ENCODE measurements at places on chromosomes 16 and 17.

GRCh38 chr16:3171181-3171854 lies 16.7 kb upstream of the OR1F1 start:
- DNase-seq = no peak

DNA sequence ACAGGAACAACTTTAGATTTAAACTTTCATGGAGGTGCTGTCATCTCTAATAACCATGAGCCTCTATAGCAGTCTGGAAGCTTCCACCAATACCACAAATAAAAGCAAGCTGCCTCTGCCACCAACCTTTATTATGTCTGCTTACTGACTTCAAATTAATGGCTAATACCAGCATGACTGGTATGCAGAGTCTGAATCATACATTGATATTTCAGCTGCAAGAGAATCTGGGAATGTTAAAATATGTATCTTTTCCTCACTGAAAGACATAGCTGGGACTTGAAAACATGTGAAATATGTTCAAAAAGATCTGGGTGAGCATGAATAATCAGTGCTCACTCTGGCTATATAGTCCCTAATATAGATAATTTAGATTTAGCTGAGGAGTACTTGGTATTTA lies 488.6 kb downstream of the CDH8 start:
- no peak for DNase-seq

DNA sequence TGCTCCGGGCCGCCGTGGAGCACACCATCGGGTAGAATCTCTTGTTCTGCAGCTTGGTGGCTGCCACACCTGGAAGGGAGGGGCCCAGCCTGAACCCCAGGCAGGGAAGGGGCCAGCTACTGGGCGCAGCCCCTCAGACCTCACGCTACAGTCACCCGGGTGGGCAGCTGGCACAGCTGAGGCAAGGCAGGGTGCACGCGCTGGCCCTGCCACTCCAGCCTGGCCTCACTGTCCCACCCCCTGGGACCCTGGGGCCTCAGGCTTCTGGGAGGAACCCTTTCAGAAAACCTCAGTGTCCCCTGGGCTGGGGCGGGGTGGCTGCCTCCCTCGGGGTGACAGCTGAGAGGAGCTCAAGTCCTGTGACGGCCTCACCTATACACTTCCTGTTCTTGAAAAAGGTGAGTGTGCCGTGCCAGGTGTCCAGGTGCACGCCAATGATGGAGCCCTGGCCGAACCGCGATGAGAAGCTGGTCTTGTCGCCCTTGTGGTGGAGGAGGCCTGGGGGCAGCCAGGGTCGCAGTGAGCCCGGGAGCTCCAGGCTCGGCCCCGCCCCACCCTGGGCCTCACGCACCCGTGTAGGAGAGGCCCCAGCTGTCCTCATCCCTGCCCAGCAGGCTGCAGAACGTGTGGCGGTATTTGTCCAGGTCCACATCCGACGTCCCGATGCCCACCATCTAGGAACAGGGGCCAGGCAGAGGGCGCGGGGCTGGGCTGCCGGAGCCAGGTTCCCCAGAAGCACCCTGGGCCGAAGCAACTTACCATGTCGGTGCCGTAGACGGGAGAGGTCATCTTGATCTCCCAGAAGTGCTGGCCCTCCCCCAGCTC lies 4.7 kb upstream of the MRPS34 start:
- no peak for DNase-seq

DNA sequence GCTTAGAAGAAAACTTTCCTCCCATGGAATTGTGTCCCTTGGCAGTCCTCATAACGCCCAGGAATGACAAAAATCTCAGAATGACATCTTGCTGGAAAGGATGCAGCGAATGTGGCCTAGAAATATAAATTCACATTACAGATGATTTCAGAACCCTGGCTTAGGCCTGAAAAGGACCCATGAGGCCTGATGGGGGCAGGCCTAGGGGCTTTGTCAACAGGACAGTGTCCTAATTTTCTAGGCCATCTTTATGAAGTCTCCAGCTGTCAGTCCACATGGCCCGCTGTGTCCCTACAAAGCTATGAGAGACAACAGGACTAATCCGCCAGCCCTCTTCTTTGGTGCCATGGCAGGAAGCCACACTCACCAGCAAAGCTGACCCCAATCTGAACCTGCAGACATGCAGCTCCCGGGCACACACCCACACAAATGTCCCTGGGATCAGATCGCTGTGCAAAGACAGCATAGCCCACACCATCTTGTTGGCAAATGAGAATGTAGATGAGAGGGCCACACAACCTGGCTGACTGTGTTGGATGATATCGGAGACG lies 40.4 kb upstream of the DNAH17 start:
- no peak for DNase-seq

DNA sequence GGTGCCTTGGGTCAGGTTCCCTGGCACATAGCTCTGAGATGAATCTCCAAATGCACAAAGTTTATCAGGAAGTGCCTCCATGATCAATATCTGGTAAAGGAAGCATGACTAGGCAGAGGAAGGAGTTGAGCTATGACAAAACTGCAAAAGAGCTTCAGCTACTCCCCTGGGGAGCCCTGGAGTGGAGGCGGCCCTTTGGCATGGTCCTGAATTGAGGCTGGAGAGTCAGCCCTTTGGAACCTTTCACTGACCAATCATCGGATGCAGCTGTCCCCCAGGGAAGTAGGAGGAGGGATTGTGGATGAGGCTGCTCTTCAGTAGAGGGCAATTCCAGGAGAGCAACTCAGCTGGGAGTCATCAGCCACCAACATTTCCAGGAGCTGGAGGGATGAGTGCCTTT lies 46.1 kb upstream of the NLRP1 start:
- DNase-seq = no peak

DNA sequence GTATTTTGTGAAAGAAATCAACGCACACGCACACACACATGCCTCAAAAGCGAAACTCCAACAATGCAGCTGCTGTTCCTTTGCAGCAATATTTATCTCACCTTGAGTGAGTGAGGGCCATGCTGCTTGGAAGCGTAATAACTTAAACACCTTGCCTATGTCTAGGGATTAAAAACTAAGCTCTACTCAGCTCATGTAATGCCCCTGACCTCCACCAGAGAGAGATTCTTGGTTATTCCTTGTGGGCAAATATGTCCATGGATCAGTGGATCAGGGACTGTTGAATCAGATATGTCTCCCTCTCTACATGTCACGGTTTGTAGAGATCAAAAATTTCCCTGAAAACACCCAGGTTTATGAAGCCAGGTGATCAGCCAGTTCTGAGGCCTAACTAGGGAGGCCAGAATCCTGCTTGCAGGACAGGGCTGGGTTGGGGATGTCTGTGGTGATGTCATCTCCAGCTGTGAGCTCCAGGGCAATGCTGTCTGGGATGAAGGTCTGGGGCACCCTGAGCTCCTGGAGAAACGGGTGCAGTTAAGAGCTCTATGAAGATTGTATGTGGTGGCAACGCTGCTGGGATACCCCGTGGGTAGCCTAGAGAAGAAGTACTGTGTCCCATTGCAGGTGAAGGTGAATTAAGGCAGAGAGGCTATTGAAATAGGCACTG lies 149.4 kb downstream of the KCNJ12 start:
- DNase-seq = no peak

GRCh38 chr16:3580686-3581085 lies 3.5 kb upstream of the NLRC3 start:
- DNase-seq = no peak

DNA sequence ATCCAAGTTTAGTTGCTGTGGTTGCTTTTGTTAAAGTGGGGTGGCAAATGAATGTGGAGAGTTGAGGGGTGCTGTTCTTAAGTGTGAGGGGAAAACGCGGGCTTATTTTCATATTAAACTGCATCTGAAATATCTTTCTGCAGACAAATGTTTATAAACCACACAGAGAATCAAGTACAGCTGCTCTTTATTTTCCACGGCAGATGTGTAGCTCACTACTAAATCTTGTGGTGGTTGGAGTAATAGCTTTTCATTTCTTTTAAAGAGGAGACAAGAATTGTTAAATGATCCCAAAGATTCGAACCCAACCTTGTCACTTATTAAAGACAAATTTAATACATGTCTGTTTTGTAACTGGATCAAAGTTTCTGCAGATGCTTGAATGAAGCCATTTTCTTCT lies 2.1 kb downstream of the CLTC start:
- no peak for DNase-seq

- DNase-seq = no peak
Measured at GRCh38 chr17:78751447-78752161, 30.5 kb downstream of the CYTH1 start.

DNA sequence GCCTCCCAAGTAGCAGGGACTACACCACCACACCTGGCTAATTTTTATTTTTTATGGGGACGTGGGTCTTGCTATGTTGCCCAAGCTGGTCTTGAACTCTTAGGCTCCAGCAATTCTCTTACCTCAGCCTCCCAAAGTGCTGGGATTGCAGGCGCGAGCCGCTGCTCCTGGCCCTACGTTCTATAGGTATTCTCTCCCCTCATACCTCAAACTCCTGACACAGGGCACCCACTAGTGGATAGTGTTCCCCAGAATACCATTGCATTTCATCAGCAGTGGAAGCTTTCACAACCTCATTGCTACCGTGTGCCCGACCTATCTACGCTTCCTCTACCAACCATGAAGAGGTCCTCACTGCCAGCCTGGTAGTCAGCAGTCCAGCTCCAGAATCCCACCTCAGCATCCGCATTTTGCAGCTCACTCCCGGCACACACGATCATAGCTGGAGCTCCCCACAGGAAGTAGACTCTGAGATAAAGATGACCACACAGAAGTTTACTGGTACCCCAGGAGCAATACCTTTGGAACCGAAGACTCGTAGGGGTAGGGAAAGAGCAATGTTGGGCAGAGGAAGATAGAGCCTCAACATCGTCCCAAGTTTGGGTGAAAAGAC lies 9.3 kb downstream of the CTRB2 start:
- DNase-seq = no peak

- no peak for DNase-seq
Measured at GRCh38 chr17:14622615-14623101, 321.8 kb downstream of the HS3ST3B1 start.

GRCh38 chr17:51059781-51060180 lies 60.9 kb downstream of the SPAG9 start:
- DNase-seq = no peak

GRCh38 chr16:13935408-13935807 lies 15.5 kb downstream of the ERCC4 start:
- DNase-seq = no peak

DNA sequence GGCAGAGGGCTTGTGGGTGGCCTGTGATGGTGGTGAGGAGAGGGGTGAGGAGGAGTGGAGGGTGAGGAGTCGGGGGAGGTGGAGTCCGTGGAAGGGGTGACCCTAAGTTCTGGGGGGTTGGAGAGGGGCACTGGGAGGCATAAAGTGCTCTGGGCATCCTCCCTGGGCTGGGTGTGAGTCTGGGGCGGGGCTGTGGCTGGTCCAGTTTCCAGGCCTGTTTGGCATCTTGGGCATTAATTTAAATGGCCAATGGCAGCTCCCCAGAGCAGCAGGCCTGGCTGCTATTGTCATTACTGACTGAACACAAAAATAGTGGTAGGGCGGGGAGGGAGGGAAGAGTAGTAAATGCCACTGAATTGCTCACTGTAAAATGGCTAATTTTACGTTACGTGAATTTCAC lies 7.7 kb upstream of the ARHGAP23 start:
- no peak for DNase-seq

GRCh38 chr16:13194766-13195165 lies 293.4 kb downstream of the SHISA9 start:
- no peak for DNase-seq

GRCh38 chr17:77615703-77616253 lies 342.7 kb upstream of the TNRC6C start:
- DNase-seq = no peak

DNA sequence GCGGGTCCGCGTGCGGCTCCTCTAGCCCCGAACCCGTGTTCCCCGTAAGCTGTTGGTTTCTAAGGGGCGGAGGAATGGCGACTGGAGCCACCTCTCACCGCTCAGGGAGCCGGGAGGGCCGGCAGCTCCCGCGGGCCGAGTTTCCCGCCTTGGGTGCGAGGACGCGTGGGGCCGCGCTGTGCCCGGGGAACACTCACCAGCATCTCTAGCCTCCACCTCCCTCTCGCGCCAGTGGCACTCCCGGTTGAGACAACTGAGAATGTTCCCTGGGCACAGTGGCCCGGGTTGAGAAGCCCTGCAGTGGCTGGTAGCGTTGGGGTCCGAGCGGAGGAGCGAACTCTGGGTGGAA lies 560 bp downstream of the TELO2 start:
- no peak for DNase-seq

DNA sequence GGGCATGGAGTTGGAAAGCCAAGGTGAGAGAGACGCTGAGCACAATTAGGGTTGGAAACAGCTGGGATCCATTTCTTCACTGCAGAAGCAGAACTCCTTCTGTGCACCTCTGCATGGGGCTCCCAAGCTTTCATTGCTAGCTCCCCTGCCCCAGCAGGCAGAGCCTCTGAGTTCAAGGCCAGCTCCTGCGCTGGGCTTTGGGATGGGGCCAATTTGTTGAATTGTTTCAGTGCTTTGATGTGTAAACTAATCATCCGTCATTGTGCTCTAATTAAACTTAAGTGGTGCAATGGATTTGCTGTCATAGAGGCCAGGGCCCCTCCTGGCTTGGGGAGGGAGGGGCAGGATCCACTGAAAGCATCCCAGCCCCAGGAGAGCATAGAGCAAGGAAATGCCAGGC lies 13.5 kb upstream of the LYRM9 start:
- peak; percentile 20 for DNase-seq

DNA sequence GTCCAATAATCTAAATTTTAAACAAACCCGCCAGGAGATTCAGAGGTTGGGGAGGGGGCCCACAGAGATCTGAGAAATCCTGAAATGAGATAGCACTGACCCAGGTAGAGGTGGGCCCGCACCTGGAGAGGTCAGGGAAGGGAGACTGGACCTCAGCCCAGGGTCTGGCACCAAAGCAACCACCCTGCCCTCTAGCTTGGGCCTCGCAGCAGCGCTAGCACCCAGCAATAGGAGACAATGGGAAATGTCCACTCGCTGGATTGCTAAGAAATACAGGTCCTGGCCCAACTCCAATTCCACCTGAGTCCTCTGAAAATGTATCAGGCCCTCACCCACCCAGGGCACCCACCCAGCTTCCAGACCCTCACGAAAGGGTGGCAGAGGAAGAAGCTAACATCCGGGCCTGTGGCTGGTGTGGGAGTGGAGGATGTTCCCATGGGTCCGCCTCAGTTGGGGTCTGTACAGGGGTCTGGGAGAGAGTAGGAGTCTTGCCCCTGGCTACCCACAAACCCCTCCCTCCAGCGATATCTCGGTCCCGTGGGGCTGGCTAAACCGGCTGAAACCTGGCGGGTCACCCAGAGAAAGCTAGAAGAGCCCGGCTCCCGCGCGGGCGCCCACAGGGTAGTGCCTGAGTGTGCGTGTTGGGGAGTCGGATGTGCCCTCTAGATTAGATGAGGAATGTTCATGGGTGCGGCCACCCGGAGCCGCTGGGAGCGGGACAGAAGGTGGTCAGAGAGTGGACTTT lies 1.1 kb downstream of the PLLP start:
- no peak for DNase-seq

GRCh38 chr16:1823821-1824220 lies 2.8 kb downstream of the HAGH start:
- DNase-seq = no peak

- DNase-seq = no peak
Measured at GRCh38 chr17:3710951-3711383, 12.7 kb upstream of the HASPIN start.

- DNase-seq = no peak
Measured at GRCh38 chr17:44268709-44269534, 987 bp upstream of the SLC4A1 start.

- DNase-seq = peak; percentile 76
Measured at GRCh38 chr17:19714542-19715411, 1.6 kb downstream of the SLC47A2 start.

- no peak for DNase-seq
Measured at GRCh38 chr16:62863139-62863538, 826.9 kb upstream of the CDH8 start.
